ENCODE measurements at places on chromosomes 2 and 18.
A peak's percentile ranks its signal among the peaks of the same experiment; 100 is the strongest.

- DNase-seq, result no peak
Observed at GRCh38 chr2:18242716-18243115, 317.7 kb downstream of the RDH14 start.

GRCh38 chr2:61705625-61706024 lies 148.2 kb downstream of the FAM161A start:
- no peak for DNase-seq

DNA sequence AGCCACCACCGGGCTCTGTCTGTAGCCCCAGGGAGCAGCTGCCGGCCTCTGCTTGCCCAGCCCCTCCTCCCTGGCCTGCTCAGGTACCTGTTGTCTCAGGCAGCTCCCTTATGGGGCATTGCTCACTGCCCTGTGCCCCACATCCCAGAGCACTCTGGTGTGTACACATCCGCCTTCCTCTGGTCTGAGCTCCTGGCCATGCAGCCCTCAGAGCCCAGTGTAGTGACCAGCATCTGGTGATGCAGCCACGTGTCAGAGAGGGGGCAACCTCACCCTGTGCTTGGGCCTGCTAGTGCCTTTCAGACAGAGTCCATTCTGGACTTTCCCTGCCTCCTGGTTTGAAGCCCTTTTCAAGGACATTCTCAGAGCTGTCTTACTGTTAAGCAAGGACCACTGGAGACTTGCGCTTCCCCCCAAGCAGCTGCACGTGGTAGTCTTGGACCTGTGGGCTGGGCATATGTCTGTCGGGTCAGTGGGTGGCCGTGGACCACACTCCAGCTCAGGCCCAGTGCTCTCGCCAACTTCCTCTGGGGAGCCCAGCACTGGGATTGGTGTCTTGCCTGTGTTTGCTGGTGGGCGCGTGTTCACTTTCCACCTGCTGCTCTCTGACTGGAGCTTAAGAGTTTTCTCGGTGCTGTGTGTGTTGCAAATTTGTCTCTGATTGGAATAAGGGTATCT lies 30.7 kb downstream of the DGKD start:
- no peak for DNase-seq

GRCh38 chr2:441258-442022 lies 153.5 kb upstream of the ALKAL2 start:
- no peak for DNase-seq

DNA sequence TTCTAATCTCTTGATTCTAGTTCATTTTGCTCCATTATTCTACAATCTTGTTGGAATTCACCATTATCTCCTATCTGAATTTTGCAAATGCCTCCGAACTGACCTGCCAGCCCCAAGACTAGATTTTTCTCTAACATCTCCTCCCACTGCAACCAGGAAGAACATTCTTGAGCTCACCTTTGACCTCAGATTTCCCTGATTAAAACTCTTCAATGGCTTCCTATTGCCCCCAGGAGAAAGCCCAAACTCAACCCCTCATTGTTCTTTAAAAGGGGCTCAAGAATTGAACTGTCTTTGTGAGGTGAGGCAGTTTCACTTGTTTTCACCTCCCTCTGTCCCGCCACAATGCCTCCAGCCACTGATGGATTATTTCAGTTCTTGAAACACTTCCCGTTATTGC lies 784.6 kb upstream of the ZEB2 start:
- no peak for DNase-seq

GRCh38 chr2:126527836-126528490 lies 128.0 kb upstream of the GYPC start:
- DNase-seq, result peak; percentile 61

DNA sequence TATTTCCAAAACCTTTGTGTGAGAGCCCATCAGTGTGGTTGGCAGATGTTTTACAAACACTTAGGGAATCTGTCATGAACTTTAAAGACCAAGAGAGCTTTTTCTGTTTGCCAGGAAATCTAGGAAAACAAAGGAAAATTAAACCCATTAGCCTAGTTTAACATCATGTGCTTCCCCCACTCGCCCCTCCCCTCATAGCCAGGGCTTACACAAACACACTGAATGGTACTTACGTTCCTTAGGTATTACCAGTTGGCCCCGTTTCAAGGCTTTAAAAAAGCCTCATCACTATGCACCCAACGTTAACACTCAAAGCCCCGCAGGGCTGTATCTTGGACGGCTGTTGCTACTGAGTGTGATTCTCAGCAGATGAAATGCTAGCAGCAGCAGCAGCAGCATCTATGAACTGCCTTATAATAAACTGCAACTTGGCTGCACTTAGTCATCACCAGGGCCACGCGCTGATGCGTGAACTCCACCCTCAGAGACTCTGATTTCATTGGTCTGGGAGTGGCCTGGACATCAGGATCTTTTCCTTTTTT lies 20.1 kb upstream of the TTC39C start:
- peak; percentile 68 for DNase-seq

- no peak for DNase-seq
Observed at GRCh38 chr18:48142994-48143393, 212.5 kb upstream of the SMAD2 start.

- no peak for DNase-seq
Observed at GRCh38 chr2:68911246-68911645, 40.0 kb upstream of the BMP10 start.

GRCh38 chr18:44679914-44680272 lies 795 bp upstream of the SETBP1 start:
- DNase-seq, result peak; percentile 81

DNA sequence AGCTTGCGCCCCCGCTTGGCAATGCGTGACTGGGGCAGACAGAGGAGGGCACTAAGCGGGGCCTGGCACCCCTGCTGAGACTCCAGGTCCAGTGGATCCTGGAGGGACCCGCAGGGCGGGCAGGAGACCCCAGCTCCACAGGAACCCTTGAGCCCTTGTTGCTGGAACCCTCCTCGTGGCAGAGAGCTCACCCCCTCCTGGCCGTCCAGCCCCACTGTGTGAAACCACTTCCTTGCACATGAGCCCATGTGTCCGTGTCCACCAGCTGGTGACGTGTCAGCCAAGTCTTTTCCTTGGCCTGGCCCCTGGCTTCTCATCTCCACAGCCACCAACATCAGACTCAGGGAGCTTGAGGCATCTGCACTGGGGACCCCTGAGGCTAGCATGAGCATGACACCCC lies 38.0 kb downstream of the BIN1 start:
- DNase-seq, result no peak

- DNase-seq, result no peak
Observed at GRCh38 chr2:221203125-221203524, 369.0 kb downstream of the EPHA4 start.

DNA sequence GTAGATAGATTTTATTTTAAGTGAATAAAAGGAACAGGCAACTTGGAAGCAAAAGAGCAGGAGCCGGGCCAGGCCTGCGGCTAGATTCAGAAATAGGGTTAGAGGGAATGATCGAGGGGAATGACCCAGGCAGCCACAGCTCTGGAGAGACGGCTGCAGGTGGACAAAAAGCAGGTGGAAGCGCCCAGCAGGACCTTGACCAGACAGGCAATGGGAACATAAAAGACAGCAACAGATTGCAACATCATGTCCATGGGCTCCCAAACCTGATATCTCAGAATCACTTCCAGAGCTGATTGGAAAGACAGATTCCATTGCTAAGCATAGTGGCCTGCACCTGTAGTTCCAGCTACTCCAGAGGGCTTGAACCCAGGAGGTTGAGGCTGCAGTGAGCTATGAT lies 28.6 kb upstream of the STEAP3 start:
- DNase-seq, result no peak

- DNase-seq, result no peak
Observed at GRCh38 chr2:223647258-223647952, 45.2 kb upstream of the SCG2 start.

DNA sequence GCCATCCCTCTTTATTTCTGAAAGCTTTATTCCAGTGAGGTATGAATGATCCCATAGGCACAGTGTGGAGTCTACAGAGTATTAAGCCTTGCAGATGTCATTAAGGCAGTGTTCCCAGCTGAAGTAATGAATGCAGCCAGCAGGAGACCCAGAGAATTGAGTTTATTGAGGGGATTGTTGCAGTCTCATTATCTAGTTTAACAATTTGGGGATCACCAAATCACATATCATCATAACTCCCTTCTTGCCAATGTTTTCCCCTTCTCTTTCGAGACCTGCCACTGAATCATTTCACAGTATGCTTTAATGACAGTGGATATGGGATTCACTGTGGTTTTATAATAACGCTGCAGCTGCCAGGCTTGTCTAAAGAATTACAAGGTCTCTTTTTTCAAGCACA lies 249.3 kb upstream of the FSHR start:
- DNase-seq, result no peak

- peak; percentile 36 for DNase-seq
Observed at GRCh38 chr18:46426021-46426678, 230.9 kb downstream of the LOXHD1 start.

DNA sequence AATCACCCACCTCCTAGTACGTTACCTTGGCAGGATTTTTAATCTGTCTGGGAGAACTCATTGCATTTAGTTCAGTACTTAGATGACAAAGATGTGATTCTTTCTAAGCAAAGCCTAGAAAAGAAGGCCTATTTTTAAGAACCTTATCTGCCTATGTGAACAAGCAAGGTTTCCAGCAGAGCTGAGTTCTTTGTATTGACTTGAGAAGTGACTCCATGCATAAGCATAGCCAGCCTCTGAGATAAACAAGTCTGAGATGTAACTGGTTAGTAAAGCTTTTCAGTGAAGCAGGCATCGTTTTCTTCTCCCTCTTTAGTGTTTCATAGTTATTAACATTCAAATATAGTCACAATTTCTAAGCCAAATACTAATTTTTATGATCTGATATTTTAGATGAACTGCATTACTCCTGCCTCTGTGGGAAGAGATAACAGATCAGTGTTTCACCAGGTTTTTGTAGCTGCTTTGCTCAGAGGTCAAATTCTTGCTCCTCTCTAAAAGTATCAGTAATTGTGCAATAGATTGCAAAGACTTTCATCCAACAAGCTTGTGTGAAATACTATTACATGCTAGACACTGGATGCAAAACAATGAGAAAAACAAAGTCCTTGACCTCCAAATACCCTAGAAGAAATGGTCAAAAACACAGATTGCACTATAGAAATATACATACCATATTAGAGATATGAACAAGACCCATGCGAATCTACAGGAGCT lies 107.8 kb downstream of the MBD2 start:
- DNase-seq, result no peak

DNA sequence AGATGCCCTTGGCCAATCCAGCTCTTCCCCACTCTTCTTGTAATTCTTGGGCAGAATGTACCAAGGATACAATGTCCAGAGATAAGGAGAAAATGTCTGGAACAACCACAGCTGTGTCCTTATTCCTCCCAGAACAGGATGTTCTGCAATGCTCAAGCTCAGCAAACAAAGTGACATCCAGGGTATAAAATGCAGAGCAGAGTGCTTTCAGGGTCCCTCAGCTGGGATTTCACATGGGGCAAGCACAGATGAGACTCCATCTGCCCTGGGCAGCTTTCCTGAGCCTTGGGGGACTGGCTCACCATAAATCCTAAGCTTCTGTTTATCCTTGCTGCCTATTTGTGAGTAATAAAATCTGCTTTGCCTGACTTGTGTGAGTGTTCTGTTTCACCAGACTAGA lies 127.4 kb downstream of the VAPA start:
- DNase-seq, result no peak

- DNase-seq, result peak; percentile 55
Observed at GRCh38 chr2:241391892-241392665, 36.0 kb downstream of the FARP2 start.

- no peak for DNase-seq
Observed at GRCh38 chr2:21658907-21659477, 535.2 kb downstream of the TDRD15 start.

- DNase-seq, result no peak
Observed at GRCh38 chr2:121898483-121898882, 143.0 kb downstream of the TSN start.

GRCh38 chr2:6906165-6906741 lies 11.0 kb upstream of the RNF144A start:
- DNase-seq, result no peak

DNA sequence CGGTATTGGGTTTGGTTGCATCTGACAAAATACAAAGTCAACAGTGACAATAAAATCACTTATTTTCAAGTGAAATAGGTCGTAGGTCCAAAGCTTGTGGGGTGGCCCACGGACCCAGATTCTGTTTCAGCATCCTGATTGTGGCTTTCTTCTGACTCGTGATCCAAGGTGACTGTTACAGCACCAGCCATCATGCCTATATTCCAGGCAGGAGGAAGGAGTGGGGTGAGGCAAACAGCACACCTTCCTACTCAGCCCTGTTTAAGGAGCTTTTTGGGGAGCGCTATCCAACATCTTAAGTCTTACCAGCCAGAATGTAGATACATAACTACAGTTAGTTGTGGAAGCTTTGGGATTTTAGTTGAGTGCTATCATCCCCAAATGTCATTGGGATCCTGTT lies 8.7 kb upstream of the SNORC start:
- DNase-seq, result no peak

- DNase-seq, result no peak
Observed at GRCh38 chr2:85455552-85456090, 37.1 kb downstream of the SH2D6 start.

DNA sequence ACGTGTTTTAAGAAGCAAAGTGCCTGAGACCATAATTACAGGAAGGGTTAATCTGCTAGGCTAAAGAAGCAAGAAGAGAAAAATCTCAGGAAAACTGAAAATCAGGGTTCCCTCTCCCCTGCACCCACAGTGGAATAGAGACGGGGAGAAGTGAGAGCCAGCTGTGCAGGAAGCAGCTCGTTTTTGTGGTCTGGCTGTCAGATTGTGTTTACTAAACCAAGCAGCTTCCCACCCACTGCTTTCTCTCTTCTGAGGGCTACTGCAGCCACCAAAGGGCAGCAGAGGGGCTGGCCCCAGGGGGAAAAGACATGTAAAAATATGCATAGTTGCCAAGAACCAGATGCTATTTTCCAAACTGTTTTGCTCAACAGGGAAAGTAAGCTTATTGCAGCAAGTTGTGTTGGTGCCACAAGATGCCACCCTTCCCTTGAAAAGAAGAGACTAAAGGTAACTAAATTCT lies 72.6 kb upstream of the THUMPD2 start:
- no peak for DNase-seq

DNA sequence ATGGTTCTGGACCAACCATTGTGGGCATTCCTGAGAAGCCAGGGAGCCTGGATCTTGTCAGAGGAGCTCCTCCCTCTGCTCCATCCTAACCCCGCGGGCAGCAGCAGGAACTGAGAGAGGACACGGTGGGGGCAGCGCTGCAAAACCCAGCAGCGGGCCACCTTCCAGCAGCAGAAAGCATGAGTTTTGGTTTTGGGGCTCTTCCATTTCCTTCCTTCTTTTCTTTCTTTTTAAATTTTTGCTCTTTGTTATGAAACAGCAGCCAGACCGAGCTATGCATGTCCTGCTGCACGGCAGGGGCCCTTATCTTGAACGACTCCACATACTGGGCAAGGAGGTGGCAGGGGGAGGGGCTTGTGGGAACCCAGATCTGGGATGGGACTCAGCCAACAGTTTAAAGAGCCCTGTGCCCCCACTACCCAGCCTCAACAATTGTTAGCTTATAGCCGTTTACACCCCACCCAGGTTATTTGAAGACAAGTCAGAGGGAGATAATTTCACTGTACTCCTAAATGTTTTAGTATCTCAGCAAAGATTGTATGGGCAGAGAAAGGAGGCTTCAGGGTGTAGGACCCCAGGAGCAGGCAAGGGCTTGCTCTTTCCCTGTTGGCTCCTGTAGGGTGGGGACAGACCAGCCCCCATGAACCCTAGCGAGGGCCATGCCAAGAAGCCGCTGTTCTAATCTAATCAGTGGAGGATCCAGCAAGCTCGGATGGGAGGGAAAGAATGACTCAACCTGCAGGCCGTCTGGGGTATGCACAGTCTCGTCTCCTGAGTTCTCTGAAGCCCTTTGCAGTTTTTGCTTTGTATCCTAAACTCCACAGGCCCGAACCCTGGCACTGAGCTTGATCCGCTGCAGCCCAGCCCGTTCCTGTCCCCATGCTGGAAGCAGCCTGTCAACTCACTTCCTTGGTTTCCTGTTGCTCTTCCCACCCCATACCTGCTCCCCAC lies 75.3 kb downstream of the LRRFIP1 start:
- no peak for DNase-seq

Measured in D341Med (cell line).